Stimulated activated CD4-positive, alpha-beta T cell treated with anti-CD3 and anti-CD28 coated beads, Interleukin-12 subunit alpha, Interleukin-12 subunit beta, amount 100 ng/mL, for 4 hours (primary cell): ENCODE measurements at places on chromosomes 6 and 20.

- peak; percentile 85 for DNase-seq
Measured at GRCh38 chr20:64057628-64058498, 5.1 kb upstream of the TCEA2 start.

- DNase-seq: no peak
Measured at GRCh38 chr6:946546-946945, 253.6 kb upstream of the EXOC2 start.

DNA sequence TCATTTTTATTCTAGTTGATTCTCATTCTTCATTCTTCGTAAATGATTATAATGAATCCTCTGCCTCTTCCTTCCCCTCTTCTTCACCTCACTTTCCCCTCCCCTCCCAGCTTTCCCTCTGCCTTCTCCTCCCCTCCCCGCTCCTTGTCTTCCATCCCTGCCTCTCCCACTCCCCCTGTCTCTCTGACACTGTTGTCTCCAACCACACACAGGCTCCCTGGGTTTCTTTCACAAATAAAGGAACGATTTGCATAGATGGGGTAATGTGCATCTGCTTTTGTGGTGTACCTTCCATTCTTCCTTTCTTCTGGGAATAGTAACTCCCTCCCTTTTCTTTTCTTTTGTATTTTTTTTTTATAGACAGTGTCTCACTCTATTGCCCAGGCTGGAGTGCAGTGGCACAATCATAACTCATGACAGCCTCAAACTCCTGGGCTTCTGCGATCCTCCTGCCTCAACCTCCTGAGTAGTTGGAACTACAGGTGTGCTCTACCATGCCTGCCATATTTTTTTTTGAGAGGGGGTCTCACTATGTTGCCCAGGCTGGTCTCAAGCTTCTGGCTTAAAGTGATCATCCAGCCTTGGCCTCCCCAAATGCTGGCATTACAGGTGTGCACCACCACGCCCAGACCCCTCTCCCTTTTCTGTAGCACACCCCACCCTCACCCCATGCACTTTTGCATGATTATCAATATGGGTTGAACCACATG lies 318.6 kb downstream of the PRKN start:
- DNase-seq: no peak

DNA sequence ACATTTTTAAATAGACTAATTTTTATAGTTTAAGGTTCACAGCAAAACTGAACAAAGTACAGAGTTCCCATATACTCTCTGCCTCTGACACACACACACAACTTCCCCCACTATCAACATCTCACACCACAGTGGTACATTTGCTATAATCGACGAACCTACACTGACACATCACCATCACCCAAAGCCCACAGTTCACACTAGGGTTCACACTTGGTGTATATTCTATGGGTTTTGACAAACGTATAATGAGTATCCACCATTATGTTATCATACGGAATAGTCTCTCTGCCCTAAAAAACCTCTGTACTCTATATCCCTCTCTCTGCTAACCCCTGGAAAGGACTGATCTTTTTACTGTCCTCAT lies 15.6 kb downstream of the TMEM30A start:
- DNase-seq: no peak

GRCh38 chr6:142306736-142307135 lies 4.9 kb downstream of the ADGRG6 start:
- DNase-seq: no peak

DNA sequence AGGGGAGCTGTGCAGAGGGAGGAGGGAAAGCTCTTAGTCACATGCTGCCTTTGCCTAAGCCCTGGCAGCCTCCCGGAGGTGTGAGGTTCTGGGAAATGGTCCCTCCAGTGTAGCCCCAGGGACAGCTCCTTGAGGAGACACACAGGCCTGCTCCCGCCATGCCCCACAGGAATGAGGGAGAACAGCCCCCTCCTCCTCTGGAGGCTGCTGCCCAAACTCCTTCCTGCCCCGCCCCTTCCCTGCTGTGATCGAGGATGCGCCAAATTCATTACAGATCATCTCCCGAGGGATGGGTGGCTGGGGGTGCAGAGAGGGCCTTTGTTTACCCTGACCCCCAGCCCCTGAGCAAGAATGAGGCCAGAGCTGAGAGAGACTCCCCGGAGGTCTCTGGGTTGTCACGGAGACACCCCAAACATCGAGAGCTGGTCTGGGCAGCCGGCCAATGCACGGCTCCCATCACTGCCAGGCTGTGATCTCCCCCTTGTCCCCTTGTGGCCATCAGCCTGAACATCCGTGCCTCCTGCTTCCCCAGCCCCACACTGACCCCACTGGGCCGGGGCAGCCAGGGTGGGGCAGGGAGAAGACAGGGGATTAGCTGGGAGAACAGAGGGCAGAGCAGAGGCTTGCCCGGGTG lies 8.4 kb downstream of the CYP21A2 start:
- DNase-seq: no peak

GRCh38 chr6:156992020-156992804 lies 215.0 kb downstream of the ARID1B start:
- DNase-seq: no peak

- DNase-seq: no peak
Measured at GRCh38 chr6:101840100-101840499, 446.6 kb downstream of the GRIK2 start.

DNA sequence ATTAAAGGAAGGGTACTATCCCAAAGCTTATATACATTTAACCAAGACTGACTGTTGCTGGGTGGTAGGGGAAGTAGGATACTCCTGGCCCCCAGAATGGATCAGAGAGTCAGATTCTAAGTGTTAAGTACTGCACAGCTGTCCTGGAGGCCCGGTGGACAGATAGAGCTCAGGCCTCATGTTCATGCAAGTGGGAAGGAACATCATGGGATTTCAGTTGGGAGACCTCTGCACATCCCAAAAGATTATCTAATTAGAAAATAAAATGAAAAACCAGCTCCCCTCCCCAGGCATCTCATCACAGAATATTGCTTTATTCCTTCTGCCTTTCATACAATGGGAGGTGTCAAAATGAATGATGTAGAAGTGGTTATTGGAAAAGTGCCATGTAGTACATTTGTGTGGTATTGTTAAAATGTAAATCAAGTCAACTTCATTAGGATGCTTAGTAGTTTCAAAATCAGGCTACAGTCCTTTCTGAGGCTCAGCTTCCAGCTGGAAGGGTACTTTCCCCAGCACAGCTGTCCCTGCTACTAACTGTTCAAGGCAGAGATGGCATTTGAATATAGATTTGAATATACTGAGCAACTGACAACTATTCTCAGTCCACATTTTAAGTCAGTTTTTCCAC lies 82.9 kb downstream of the SLC35B3 start:
- no peak for DNase-seq

GRCh38 chr6:112787371-112787770 lies 440.2 kb downstream of the RFPL4B start:
- no peak for DNase-seq
